ENCODE measurements at places on chromosomes 6 and 20.

DNA sequence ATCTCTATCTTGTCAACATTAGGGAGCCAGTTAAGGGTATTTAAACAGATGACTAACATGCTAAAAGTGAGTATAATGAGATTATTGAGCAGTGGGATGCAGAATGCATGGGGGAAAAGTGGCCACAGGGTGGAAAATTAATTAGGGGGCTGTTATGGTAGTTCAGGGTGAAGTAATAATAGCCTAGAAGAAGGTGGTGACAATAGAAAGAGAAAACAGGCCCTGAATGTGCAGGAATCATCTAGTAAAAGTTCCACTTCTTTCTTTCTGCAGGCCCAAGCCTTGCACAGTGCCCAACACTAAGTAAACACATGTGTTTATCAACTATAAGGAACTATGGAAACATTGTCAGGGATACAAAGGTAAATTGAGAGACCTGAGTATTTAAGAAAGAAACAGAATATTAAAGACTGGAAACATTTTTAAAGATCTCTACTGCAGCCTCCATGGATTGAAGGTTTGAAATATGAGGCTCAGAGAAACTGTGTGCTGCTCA is 7.1 kb upstream of the MYB start:
- DNase-seq: no peak

DNA sequence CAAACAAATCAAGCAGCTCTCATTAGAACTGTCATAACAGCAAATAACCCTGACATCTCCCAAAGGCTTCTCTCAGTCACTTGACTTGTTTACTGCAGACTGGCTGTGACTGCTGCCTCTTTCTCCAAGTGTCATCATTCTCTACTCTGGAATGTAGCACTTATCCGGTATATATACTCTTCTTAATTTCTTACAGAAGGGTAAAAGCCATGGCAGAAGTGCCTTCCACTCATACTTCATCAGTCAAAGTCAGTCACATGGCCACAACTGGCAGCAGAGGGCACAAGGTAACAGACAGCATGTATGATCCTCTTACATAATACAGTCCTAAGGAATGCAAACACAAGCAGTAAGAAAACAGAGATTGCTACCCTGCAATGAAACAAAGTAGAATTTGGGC is 9.3 kb downstream of the NAPB start:
- DNase-seq: no peak

DNA sequence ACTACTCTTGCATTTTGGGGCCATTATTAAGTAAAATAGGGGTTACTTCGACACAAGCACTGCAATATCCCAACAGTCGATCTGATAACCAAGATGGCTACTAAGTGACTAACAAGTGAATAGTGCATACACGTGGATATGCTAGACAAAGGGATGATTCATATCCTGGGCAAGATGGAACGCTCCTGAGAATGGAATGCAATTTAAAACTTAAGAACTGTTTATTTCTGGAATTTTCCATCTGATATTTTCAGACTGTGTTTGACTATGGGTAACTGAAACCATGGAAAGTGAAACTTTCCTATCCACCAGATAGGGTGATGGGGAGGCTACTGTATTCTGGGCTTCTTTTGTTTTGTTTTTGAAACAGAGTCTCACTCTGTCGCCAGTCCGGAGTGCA is 66.5 kb downstream of the ILRUN start:
- no peak for DNase-seq

- DNase-seq: no peak
Observed at GRCh38 chr6:163651915-163652668, 237.6 kb downstream of the QKI start.

GRCh38 chr6:683742-684440 is 9.0 kb downstream of the EXOC2 start:
- DNase-seq: no peak

- peak; percentile 6 for DNase-seq
Observed at GRCh38 chr6:108897371-108897770, 49.1 kb downstream of the ARMC2 start.

DNA sequence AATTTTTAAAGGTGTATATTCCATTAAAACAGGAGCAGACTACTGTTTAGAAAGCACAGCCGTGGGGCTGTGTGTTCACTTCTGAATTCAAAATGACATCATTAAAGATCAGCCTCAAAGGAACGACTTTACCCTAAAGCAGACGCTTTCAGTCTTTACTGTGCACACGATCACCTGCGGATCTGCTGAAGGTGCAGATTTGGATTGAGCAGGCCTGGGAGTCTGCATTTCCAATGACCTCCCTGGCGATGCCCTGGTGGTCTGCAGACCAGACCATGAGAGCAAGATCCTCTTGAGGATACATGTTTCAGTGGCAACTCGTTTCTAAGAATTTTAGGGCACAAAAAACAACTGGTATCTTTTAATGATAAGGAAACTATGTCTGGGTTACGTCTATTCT is 27.2 kb downstream of the TXNDC5 start:
- no peak for DNase-seq

GRCh38 chr6:148166339-148166968 is 176.2 kb upstream of the SASH1 start:
- DNase-seq: no peak

DNA sequence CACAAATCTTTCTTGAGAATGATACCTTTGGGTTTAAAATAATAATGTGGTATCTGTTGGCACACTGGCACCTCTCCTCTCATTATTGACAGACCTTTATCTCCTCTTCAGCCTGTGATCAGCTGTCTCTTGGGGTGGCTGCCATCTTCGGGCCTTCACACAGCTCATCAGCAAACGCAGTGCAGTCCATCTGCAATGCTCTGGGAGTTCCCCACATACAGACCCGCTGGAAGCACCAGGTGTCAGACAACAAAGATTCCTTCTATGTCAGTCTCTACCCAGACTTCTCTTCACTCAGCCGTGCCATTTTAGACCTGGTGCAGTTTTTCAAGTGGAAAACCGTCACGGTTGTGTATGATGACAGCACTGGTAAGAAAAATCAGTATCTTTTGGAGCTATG is 232.8 kb downstream of the GRIK2 start:
- no peak for DNase-seq

- DNase-seq: no peak
Observed at GRCh38 chr6:36820700-36821580, 18.3 kb downstream of the CPNE5 start.

GRCh38 chr20:29313481-29313880 is 1944.0 kb upstream of the DEFB115 start:
- no peak for DNase-seq

- DNase-seq: no peak
Observed at GRCh38 chr20:54589402-54590030, 114.1 kb downstream of the DOK5 start.

- DNase-seq: no peak
Observed at GRCh38 chr6:100892693-100893092, 11.6 kb upstream of the ASCC3 start.

GRCh38 chr6:165811512-165811911 is 148.5 kb upstream of the PDE10A start:
- no peak for DNase-seq

GRCh38 chr6:33604941-33605854 is 15.9 kb upstream of the ITPR3 start:
- no peak for DNase-seq

DNA sequence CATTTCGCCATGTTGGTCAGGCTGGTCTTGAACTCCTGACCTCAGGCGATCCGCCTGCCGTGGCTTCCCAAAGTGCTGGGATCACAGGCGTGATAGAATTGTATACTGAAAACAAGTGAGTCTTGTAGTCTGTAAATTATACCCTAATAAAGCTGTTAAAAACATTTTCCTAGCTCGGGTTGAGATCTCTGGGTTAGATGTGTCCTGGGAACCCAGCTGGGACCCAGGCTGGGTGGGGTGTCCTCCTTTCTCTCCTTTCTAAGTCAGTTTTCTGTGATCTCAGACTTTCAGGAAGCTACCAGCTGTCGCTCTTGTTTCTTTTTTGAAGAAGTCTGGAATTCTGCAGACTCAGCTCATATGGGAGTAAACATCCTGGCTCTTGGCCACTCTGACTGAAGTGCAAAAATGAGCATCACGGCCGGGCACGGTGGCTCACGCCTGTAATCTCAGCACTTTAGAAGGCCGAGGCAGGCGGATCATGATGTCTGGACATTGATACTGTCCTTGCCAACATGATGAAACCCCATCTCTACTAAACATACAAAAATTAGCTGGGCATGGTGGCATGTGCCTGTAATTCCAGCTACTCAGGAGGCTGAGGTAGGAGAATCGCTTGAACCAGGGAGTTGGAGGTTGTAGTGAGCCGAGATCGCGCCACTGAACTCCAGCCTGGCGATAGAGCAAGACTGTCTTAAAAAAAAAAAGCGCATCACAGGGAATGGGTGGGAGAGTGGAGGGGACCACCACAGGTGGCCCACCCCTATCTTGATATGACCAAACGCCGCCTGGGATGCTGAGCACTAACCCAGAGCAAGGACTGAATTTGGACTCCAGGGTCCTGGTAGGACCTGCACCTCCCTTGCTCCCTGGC is 9.9 kb upstream of the PCIF1 start:
- DNase-seq: no peak

GRCh38 chr6:41036186-41036585 is 2.8 kb downstream of the UNC5CL start:
- no peak for DNase-seq

- DNase-seq: no peak
Observed at GRCh38 chr6:159013229-159013628, 13.2 kb upstream of the RSPH3 start.

- no peak for DNase-seq
Observed at GRCh38 chr6:82045965-82046756, 201.4 kb downstream of the IBTK start.

- no peak for DNase-seq
Observed at GRCh38 chr6:57432157-57432556, 114.7 kb downstream of the PRIM2 start.

DNA sequence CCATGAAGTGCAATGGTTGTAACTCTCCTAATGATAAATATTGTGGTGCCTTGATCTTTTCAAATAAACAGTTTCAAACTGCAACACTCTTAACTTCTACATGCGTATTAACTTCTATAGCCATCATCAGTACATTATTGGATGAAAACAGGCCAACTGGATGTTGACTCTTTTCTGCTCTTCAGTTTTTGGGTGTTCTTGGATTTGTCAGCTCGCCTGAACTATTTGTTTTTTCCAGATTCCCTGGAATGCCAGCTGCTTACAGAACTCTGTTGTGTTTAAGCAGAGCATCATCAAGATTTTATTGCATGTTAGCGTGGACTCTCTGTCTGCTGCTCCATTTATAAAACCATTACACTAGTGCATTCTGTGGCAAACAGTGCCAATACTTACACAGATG is 626.1 kb downstream of the HDGFL1 start:
- DNase-seq: no peak

GRCh38 chr6:41963371-41963770 is 21.8 kb upstream of the CCND3 start:
- DNase-seq: no peak

- no peak for DNase-seq
Observed at GRCh38 chr6:157741948-157742556, 81.0 kb upstream of the SNX9 start.

- no peak for DNase-seq
Observed at GRCh38 chr20:11170565-11170964, 496.8 kb upstream of the JAG1 start.

DNA sequence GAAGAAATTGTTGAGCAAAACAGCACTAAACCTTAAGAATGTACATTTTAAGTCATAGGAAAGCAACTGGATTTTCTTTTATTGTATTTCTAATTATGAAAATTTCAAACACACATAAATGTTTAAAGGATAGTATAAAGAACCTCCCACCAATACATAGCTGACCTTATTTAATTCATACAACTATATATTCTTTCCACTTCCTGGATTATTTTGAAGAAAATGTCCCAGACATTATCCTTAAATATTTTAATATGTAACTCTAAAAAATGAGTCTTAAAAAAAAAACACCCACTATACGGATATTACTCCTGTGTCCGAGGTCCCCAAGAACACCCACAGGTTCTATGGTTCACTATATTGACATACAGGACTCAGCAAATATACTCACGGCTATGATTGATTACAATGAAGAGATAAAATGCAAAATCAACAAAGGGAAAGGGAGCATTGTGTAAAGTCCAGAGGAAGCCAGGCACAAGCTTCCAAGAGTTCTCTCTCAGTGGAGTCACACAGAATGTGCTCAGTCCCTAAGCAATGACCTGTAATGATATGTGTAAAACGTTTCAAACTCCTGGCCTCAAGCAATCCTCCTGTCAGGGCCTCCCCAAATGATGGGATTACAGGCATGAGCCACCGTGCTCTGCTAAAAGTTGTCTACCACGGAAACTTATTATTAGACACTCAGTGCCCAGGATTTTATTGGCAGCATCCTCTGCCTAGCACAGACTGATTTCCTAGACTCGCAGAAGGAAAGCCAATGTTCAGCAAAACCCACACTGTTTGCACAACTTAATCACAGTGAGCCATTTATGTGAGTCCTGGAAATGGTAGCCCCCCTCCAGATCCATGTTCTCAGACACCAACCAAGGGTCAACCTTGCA is 23.2 kb downstream of the GLYATL3 start:
- no peak for DNase-seq

DNA sequence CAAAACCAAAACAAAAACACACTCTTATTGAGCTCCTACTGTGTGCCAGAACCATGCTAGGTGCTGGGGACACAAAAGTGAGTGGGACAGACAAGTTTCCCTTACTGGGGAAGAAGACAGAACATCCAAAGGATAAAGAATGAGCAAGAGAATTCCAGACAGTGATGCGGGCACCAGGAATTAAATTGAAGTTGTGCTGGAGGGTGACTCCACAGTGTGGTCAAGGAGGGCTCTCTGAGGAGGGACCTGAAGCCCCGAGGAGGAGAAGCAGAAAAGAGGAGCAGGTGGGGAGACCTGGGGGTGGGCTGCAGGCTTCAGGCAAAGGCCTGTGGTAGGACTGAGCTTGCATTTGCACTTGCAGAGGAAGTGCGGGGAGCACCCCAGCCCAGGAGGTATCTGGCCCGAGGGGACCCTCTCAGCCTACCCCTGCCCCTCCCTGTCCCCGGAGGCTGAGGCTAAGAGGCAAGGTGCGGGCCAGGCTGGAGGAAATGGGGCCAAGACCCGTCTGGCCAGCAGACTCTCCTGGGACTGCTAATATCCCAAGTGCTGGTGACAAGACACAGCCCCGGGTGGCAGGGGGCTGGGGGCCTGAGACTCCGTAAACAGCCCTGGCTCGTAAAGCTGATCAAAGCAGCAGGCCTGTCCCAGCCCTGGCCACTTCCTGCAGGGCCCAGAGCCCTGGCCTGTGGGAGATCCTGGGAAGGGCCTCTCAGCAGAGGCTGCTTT is 57.1 kb downstream of the SNAI1 start:
- DNase-seq: no peak

DNA sequence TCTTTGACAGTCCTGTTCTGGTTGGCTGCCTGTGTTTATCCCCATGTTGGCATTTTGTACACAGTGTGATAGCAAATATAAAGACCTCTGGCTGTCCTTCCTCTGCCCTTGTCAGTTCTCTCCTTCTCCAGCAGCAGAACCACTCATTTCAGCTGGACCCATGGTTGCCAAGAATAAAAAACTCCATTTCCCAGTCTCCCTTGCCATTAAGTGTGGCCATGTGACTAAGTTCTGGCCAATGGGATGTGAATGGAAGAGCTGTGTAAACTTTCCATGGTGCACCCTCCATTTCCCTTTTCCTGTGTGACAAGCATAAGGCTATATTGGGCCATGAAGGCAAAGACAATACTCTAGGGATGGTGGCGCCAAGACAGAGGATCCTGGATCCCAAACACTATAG is 78.4 kb upstream of the TBC1D7 start:
- DNase-seq: no peak

Data from NCI-H1436 treated with DMSO at 0.1 percent for 48 hours (cell line).